ENCODE measurements at places on chromosomes 5 and 9.

DNA sequence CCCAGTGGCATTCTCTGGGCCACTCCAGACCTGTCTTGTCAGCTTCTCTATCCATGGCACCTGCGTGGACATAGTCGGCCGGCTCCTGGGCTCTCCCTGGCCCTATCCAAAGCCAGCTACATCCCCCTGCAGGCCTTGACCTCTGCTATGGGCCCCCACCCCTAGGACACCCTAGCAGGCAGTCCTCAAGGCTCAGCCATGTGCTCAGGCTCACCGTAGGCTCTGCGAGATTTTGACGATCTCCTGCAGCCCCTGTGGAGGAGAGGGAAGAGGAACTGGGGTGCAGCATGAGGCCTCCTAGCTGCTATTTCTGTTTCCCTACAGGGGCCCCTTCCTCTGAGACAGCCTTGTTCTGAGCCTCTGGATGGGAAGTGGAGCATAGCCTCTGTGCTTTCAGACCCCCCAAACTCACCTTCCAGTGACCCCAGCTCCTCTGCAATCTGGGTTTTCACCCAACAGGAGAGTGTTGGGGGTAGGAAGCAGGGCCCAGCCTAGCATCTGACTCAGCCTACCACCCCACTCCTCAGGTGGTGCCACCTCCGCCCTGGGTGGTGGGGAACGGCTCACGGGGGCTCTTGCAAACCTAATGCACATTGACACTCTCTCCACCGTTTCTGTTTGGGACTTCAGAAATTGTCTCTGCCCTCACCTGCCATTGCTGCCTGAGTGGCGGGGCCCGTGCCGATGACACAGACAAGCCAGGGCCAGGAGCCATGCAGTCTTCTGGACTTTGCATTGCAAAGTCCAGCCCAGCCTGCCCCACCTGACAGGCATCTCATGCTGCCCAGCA lies 36.7 kb downstream of the HRH2 start:
- no peak overlapping the region for H3K27ac ChIP-seq
- H3K36me3 ChIP-seq, result no peaks in the 10 kb centered on the region
- H3K4me1 ChIP-seq, result peaks cover 29% of the 10 kb centered on the region
- peaks cover 10% of the 10 kb centered on the region for H3K27me3 ChIP-seq

- no peak overlapping the region for H3K4me3 ChIP-seq
- H3K27me3 ChIP-seq, result no peaks in the 10 kb centered on the region
- H3K4me1 ChIP-seq, result no peaks in the 10 kb centered on the region
Measured at GRCh38 chr9:110626101-110626829, 42.3 kb upstream of the MUSK start.

DNA sequence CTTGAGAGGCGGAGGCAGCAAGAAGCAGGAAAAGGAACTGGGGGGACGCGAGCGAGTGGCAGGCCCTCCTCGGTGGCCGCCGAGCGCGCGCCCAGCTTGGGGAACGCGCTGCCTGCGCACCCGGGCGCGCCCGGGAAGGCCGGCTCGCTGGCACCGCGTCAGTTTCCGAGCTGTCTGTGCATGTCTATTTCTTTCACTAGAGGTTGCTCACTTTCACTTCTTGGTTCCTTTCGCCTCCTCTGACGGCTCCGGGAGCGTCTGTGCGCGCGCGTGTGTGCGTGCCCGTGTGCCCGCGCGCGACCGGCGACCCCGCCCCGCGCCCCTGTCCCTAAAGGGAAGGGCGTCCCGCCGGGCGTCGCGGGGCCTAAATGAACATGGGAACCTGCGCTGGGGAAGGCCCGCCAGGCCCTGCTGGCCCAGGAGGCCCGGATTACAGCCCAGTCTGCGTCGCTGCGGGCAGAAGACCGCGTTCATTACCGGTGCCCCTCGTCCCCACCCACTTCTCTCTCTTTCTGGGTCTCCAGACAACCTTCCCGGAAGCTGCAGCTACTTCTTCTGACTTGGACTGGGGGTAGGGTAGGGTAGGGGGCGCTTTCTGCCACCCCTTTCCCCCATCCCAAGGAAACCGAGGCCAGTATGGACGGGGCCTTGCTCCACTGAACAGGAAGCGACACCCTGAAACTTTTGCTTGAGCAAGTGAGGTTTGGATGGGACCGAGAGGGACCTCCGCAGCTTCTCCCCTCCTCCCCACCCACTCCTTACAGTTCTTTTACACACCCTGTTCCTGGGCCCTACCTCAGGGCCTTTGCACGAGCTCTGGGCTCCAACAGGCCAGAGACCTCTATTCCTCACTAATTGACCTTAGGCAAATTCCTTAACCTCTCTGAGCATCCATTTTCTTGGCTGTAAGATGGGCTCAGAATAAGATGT lies 205.8 kb upstream of the IER5L start:
- H3K27ac ChIP-seq, result peak overlapping the region; percentile 98
- H3K36me3 ChIP-seq, result no peaks in the 10 kb centered on the region
- no peaks in the 10 kb centered on the region for H3K27me3 ChIP-seq
- peak; percentile 90 for DNase-seq
- peak overlapping the region; percentile 68 for H3K4me3 ChIP-seq

GRCh38 chr9:135909371-135909770 lies 2.0 kb upstream of the CAMSAP1 start:
- H3K4me1 ChIP-seq, result peaks cover 39% of the 10 kb centered on the region
- no peak overlapping the region for H3K27ac ChIP-seq
- H3K27me3 ChIP-seq, result no peaks in the 10 kb centered on the region
- no peak overlapping the region for H3K4me3 ChIP-seq
- DNase-seq, result no peak

GRCh38 chr5:6745706-6746222 lies 32.5 kb downstream of the TENT4A start:
- H3K4me1 ChIP-seq, result no peaks in the 10 kb centered on the region
- no peak overlapping the region for H3K4me3 ChIP-seq
- H3K27me3 ChIP-seq, result no peaks in the 10 kb centered on the region
- DNase-seq, result no peak
- H3K36me3 ChIP-seq, result peaks cover 90% of the 10 kb centered on the region

DNA sequence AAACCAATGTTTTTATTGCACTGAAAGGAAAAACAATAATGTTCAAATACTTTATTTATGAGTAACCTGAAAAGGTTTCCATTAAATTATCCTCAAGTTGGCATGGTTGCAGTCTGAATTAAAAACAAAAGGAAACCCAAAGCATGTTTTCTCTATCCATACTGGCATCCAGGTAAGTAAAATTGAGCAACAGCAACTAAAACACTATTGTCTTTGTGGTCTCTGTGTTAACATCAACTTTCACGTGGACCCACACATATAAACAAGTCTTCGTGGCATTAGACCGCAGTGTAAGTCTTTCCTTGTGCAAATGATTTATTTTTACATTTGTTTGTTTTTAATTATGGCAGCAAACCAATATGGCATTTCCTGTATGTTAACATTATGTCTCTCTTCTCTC lies 757.6 kb downstream of the SEMA5A start:
- DNase-seq, result no peak
- H3K4me1 ChIP-seq, result no peaks in the 10 kb centered on the region
- H3K4me3 ChIP-seq, result no peak overlapping the region
- no peaks in the 10 kb centered on the region for H3K36me3 ChIP-seq
- H3K27ac ChIP-seq, result no peak overlapping the region
- H3K27me3 ChIP-seq, result no peaks in the 10 kb centered on the region

DNA sequence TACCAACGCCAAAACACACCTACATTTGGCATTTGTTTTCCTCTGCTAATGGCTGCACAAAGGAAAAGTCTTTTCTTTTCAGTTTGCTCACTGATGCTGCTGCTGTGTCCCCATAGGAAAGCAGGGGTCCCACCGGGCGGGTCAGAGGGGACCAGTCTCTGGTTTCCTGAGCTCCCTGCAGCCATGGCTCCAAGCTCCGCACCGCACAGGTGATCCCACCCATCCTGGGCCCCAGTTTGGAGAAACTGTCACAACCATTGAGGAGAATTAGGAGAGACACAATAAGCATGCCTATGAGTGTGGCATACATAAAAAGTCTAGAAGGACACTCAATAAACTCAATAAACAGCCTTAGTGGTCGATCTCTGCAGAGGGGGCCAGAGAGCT lies 19.9 kb downstream of the MED10 start:
- H3K4me1 ChIP-seq, result no peaks in the 10 kb centered on the region
- H3K27ac ChIP-seq, result no peak overlapping the region
- no peaks in the 10 kb centered on the region for H3K27me3 ChIP-seq
- no peak overlapping the region for H3K4me3 ChIP-seq

- H3K4me1 ChIP-seq, result no peaks in the 10 kb centered on the region
- H3K27ac ChIP-seq, result no peak overlapping the region
- DNase-seq, result no peak
- no peaks in the 10 kb centered on the region for H3K36me3 ChIP-seq
- H3K4me3 ChIP-seq, result no peak overlapping the region
- H3K27me3 ChIP-seq, result no peaks in the 10 kb centered on the region
Measured at GRCh38 chr5:66642538-66642937, 46.3 kb downstream of the MAST4 start.

- H3K27me3 ChIP-seq, result no peaks in the 10 kb centered on the region
- peak; percentile 79 for DNase-seq
- H3K4me1 ChIP-seq, result no peaks in the 10 kb centered on the region
- no peaks in the 10 kb centered on the region for H3K36me3 ChIP-seq
- peak overlapping the region; percentile 14 for H3K27ac ChIP-seq
Measured at GRCh38 chr9:121529237-121529987, 29.8 kb upstream of the GGTA1 start.

DNA sequence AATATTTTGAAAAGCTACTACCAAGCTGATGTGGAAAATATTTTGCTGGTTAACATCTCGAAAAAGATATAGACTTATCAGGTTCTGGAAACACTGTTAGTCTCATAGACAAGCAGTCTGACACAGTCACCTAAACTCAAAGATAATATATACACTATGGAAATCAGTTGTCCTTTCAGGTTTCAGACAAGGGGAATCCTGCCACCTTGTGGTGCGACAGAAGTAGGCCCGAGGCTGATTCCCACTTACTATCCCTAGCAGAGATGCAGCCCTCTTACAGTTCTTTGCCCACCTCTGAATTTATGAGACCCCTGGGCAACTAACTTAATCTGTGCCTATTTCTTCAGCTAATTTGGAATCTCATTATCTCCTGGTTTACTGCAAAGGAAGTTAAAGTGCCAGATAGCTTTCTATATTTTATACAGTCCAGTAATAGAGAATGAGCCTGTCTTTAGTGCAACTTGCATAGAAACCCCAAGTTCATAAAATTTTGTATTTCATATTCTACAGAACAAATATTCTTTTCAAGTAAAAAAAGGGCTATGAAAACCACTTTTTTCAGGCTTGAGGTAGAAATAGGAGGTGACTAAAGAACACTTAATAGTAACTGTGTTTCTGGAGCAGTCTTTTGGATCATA lies 16.9 kb downstream of the RAD1 start:
- DNase-seq, result no peak
- no peaks in the 10 kb centered on the region for H3K36me3 ChIP-seq
- H3K27me3 ChIP-seq, result no peaks in the 10 kb centered on the region
- H3K4me3 ChIP-seq, result no peak overlapping the region
- H3K27ac ChIP-seq, result no peak overlapping the region
- H3K4me1 ChIP-seq, result no peaks in the 10 kb centered on the region

DNA sequence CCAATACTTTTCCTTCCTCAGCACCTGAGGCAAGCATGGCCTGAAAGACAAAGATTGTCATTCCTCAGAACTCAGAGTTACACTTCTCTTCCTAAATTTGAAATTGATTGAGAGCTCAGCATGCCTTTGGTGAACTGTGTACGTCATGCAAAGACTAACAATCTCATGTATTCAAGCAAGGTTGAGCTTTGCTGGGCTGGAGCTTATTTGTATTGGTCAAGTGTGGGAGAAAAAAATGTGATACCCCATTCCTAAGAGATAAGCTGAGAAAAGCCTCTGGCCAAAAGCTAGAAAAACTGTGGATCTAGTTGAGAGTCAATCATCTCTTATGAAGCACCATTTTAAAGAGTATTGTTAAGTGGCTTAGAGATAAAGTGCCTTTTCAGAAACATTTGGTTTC lies 392.2 kb downstream of the RASEF start:
- no peak for DNase-seq
- H3K4me1 ChIP-seq, result no peaks in the 10 kb centered on the region
- H3K4me3 ChIP-seq, result no peak overlapping the region
- H3K27me3 ChIP-seq, result no peaks in the 10 kb centered on the region
- H3K27ac ChIP-seq, result no peak overlapping the region

GRCh38 chr9:4333787-4334186 lies 33.9 kb upstream of the GLIS3 start:
- peaks cover 16% of the 10 kb centered on the region for H3K4me1 ChIP-seq
- no peak for DNase-seq
- H3K36me3 ChIP-seq, result no peaks in the 10 kb centered on the region
- no peaks in the 10 kb centered on the region for H3K27me3 ChIP-seq
- H3K27ac ChIP-seq, result peak overlapping the region; percentile 76

GRCh38 chr9:121921444-121921843 lies 171.7 kb downstream of the TTLL11 start:
- H3K27me3 ChIP-seq, result no peaks in the 10 kb centered on the region
- H3K4me3 ChIP-seq, result no peak overlapping the region
- no peaks in the 10 kb centered on the region for H3K36me3 ChIP-seq
- H3K4me1 ChIP-seq, result no peaks in the 10 kb centered on the region
- H3K27ac ChIP-seq, result no peak overlapping the region

DNA sequence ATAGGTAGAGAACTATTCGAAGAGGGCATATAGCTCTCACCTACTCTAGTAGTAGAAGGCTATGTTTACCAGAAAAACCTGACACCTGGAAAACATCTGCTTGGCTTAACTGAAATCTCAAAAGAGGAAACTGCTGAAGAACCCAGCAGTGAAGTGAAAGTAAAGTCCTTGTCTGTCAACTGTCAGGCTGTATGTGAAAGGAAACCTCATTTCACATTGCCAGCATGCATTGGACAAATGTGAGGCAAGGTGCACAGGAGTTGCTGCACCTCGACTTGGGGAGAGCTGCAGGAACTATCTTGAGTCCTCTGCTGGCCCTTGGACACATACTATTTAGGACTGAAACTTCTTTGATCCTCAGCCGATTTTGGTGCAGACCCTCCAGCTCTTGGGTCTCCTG lies 53.3 kb downstream of the NREP start:
- H3K27me3 ChIP-seq, result no peaks in the 10 kb centered on the region
- H3K4me3 ChIP-seq, result no peak overlapping the region
- peaks cover under 1% of the 10 kb centered on the region for H3K4me1 ChIP-seq
- no peaks in the 10 kb centered on the region for H3K36me3 ChIP-seq

DNA sequence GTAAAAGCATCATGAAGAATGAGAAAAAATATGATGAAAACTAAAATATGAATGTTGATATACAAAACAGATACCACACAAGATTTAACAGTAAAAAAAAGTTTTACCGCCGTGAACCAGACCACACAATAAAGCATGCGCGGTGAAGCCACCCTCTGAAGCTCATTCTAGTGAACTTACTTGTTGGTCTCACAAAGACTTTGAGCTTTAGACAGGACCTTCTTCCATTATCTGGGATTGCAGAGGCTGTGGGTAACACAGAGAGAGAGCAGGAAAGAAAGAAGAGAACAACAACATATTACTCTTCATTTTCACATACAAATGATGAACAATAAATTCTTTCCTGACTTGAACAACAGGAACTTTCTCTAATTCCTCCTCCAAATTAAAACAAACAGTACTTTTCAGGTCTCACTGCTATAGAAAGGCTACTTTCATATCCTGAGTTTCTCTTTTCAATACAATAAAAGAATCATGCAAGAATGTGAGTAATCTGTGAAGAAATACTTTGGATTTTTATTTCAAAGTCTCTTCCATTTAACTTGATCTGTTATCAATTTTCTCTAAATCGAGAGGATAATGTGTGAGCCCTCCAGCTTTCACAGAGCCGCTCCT lies 283.1 kb downstream of the EFNA5 start:
- peak overlapping the region; percentile 18 for H3K27ac ChIP-seq
- H3K36me3 ChIP-seq, result no peaks in the 10 kb centered on the region

- no peak overlapping the region for H3K27ac ChIP-seq
- H3K27me3 ChIP-seq, result peaks cover 80% of the 10 kb centered on the region
- H3K36me3 ChIP-seq, result no peaks in the 10 kb centered on the region
- no peak for DNase-seq
- H3K4me3 ChIP-seq, result peak overlapping the region; percentile 20
Measured at GRCh38 chr9:122218935-122219855, 9.6 kb downstream of the LHX6 start.
